ENCODE measurements at places on chromosomes 3 and 15.
A peak's percentile ranks its signal among the peaks of the same experiment; 100 is the strongest.

- no peak for DNase-seq
These were observed 24.4 kb upstream of the PLSCR2 start for GRCh38 chr3:146493761-146494160.

GRCh38 chr3:118102737-118103136 is 931.9 kb downstream of the IGSF11 start:
- no peak for DNase-seq

DNA sequence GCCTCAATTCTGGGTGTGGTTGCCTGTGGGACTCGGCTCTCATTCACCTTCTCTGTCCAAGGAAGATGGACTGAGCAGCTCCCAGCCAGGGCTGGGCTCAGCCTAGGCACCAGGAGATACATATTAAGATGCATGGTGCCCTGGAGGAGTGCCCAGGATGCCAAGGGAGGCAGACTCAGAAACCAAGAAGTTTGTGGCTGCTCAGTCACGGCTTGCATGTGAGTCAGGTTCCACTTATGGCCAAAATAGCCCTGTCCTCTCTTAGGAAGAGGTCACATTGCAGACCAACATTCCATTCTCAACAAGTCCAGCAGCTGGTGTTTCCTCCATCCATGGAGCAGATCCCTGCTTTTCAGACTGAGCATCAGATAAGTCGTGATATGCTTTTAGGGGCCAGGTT is 21.8 kb downstream of the CDCP1 start:
- no peak for DNase-seq

DNA sequence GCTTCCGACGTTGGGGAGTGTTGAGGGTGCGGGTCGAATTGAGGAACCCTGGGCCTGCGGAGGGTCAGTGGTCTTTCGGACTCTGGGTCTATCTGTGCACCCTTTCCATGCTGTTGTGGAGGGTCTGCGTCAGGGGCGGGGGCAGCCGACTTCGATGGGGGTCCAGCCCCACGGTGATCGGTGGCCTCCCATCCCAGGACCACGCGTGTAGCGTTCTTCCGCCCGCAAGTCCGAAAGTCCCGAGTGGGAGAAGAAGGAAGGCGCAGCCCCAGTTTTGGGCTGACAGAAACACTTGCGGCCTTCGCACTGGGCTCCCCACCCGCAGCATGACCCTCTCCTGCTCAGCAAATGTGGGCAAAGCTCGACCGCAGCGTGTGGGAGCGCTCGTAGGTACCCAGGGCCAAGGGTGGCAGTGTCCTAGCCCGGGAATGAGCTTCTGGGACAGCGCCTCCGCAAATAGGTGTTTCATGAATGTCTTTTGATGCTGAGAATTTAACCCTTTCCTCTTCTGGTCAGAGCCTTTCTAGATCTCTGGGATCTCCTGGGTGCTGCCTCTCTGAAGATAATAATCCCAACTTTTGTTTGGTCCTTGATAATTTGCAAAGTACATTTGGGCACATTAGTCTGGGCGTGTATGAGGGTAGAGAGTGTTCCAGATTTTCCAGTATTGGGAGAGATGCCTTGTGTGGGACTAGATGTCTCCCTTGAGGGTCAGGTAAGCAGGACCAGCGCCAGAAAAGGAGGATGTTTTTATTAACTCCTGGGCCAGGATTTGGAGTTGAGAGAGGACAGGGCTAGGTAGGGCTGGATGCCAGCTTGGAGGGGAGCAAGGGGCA is 2.3 kb upstream of the DLL4 start:
- DNase-seq, result no peak

GRCh38 chr15:98398056-98398455 is 250.3 kb upstream of the IGF1R start:
- no peak for DNase-seq

GRCh38 chr15:89361451-89362202 is 27.0 kb upstream of the POLG start:
- DNase-seq, result peak; percentile 62

GRCh38 chr15:39407116-39407515 is 173.8 kb upstream of the THBS1 start:
- no peak for DNase-seq

DNA sequence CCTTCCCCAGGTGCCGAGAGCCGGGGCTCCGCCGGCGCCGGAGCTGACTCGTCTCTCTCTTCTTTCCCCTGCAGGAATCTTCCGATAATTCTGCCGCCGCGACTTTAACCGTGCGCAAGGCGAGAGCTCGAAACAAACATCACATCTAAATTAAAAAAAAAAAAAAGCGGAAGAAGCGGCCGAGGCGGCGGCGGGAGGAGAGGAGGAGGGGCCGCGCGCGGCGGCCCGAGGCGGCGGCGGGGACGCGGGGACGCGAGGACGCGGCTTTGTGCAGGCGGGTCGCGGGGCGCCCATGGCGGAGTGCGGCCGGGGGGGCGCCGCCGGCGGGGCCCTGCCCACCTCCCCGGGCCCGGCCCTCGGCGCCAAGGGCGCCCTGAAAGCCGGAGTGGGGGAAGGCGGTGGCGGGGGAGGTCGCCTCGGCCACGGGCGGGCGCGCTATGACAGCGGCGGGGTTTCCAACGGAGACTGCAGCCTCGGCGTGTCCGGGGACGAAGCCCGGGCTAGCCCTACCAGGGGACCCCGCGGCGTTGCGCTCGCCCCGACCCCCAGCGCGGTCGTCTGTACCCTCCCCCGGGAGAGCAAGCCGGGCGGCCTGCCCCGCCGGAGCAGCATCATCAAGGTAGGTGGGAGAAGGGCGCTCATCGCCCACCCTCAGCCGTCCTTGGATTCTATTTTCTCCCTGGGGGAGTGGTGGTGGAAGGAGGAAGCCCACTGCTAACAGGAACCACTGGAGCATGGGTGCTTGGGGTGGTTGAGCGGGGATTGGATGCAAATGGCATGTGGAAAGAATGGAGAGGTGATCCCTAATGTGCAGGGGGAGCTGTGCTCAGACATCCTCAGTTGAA is at the start of gene PLCL2:
Gene PLCL2, plus strand, starts transcription at position 208 of the 845 bp plus-strand sequence. Its CDS starts 85 bp downstream, at position 293.
- peak; percentile 78 for DNase-seq

GRCh38 chr15:35181538-35181937 is 96.4 kb upstream of the NANOGP8 start:
- DNase-seq, result no peak

GRCh38 chr15:69524296-69524695 is 71.7 kb downstream of the RPLP1 start:
- DNase-seq, result no peak

GRCh38 chr3:17894434-17895060 is 152.1 kb upstream of the TBC1D5 start:
- DNase-seq, result peak; percentile 7

DNA sequence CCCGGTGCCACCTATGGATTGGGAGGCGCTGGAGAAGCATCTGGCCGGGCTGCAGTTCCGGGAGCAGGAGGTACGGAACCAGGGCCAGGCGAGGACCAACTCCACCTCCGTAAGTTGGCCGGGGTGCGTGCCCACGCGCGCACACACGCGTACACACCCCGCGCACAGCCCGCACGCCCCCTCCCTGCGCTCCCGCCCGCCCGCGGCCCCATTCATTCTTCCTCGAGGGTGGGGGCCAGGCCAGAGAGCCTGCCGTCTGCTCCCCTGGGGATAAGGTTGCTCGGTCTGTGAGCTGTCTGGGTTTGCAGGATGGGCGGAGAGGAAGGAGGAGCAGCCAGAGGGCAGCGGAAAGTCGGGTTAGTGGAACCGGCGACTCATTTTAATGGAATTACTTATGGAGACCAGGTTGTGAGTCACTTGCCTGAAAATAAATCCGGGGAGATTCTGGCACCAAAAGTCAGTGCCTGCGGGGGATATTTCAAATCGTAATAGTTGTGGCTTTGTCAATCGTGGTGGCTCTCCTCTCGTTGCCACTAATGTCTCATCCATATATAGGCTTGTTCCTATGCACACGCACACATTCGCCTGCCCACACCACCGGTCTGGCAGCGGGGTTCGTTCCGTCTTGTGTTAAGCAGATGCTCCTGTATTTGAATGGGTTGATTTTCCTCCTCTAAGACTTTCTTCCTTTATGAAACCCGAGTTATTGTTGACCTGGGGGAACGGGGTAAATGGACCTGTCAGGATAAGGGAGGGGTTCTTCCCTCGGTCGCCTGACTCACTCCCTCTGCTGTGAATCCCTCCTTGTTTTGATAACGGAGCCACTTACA is 223.4 kb upstream of the IL12A start:
- no peak for DNase-seq

DNA sequence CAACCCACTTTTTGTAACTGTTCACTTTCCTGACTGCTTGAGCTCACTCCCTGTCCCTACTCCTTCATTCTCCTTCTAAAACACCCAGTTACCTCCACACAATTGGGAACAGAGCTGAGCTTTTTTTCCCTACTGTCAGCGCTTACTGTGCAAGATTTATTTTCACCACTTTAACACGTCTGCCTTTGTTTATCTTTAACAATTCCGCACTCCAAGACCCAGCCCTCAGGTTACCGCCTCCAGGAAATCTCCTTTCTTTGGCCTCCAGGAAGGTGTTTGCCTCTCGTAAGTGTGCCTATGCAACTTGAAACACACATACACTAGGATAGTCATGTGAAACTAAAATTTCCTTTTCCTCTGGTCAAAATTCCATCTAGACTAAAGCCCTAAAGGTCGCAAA is 271.9 kb upstream of the TPRG1 start:
- no peak for DNase-seq

DNA sequence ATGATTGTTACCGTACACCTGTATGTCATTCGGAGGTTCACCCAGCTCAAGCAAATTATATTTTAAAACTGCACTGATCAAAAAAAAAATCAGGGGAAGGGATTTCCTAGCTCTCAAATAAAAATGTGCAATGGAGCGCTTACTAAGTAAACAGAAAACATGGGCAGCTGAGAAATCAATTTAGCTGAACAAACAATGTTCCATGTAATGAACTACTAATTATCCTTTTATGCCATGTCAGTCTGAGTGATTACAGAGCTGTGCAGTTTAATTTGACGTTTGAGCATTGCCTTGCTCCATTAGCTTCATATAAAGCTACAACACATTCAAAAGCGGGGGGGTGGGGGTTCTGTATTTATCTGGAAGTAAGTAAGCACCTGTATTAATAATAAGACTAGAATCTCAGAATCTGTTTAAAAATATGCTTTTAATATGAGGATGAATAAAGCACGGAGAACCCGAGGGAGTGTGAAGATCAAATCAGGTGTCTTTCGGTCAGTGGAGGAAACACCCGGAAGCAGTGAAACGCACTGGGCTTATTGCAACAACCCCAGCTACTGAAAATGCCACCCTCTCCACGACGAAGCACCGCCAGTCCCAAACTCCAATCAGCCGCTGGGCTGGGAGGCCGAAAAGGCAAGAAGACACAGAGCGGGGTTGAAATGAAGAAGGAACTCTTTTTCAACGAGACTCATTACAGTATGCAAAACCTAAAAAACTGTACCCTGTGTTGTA is 196.5 kb upstream of the ATP11B start:
- no peak for DNase-seq

DNA sequence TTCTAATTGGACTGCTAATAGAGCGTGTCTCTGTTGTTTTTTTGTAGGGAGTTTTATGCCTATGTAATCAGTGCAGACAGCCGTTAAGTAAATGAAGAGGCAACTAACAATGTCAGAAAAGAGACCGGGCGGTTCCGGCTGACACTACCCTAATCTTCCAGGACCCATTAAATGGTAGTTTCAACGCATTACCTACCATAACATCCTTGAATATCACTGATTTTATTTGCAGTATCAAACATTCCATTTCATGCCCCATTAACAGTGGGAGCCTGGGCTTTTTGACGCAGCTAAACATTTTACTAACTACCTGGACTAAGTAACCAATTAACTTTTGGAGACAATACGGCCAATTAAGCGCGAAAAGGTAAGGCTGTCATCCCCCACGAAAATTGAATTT is 832.9 kb upstream of the NR2F2 start:
- no peak for DNase-seq

DNA sequence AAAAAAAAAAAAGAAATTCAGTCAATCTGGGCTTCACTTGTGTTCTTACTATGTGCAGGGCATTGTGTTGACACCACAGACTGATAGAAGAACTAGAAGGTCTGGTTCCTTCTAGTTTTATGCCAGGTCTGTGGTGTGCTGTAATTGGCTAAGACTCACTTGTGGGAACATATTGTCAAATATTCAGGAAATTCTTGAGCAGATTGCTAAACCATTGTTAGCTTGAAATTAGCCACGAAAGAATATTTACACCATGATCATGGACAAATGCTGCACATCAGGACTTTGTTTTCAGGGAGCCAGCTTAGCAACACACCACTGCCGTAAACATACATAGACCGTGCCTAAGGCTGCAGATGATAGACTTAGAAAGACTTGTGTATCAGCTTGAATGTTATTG is 74.6 kb downstream of the GTPBP8 start:
- no peak for DNase-seq

DNA sequence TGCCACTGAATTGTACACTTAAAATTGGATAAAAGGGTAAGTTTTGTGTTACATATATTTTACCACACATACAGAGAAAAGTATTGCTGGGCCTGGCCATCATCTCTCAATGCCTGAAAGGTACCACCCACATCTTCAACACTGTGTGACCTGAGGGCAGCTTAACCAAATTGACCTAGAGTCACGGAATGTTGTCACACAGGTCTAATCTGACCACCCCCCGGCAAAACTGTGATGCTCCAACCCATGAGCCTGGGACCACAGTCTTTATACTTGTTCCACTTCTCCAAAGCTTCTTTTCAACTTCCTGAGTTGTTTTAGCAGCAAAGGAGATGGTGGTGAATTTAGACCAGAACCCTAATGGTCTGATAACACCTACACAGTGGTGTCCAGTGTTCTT is 210.3 kb upstream of the TPM1 start:
- DNase-seq, result no peak

DNA sequence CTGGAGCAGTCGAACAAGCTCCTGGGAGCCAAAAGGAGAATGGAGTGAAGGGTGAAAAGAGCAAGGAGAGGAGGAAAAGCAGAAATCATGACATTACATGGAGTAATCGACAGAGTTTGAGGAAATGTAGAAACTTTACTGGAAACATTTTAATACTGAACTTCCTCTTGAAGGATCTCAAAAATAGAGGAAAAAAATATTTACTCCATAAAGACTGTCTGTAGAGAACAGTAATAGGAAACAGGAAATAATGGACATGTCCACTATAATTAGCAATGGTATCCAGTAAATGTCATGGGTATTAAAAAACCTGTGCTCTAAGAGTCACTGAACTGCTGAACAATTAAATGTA is 53.0 kb downstream of the TBC1D2B start:
- DNase-seq, result no peak

DNA sequence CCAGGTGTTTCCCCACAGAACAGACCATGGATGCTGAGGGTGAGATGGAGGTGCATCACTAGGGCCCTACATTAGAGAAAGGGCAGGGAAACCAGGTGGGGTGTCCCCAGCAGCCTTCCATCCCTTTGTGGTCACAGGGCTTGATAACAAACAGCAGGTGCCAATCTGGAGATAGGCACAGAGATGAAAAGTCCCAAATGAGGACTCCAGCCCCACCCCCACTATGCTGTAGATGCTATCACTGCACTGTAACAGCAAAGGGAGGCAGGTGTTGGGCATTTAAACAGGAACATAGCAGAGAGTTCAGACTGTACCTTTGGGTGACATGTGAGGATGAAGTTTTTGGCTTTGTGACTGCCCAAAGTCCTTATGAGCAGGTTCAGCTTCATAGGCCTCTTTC is 21.4 kb downstream of the IL20RB start:
- no peak for DNase-seq

- DNase-seq, result no peak
These were observed 100.0 kb downstream of the PCCB start for GRCh38 chr3:136350132-136350531.

- no peak for DNase-seq
These were observed 993 bp downstream of the PLCL2 start for GRCh38 chr3:16885593-16886302.

Data from CD4-positive, alpha-beta T cell treated with Interleukin-12 subunit alpha and Interleukin-12 subunit beta, for 1 hour (primary cell).